ENCODE measurements at places on chromosomes 3 and 15.
A peak's percentile ranks its signal among the peaks of the same experiment; 100 is the strongest.

DNA sequence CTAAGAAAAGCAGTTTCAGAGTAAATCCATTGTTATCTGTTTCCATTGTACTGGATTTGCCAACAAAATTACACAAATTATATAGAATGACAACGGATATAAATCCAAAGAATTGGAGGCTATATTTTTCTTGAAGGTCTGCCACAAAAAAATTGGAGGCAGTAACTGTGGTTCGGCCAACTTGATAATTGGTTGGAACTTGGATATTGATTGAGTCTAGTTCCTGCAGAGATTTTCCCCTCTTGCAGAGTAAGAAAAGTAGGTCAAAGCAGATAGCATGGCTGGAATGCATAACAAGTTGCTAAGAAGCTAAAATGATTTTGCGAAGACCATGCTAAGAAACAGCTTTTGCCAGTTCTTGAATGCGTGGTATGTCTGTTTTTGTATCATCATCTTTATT, 269.6 kb upstream of the CFAP20DC start:
- no peak for DNase-seq

- DNase-seq: no peak
Observed at GRCh38 chr3:188417766-188418165, 263.8 kb downstream of the LPP start.

DNA sequence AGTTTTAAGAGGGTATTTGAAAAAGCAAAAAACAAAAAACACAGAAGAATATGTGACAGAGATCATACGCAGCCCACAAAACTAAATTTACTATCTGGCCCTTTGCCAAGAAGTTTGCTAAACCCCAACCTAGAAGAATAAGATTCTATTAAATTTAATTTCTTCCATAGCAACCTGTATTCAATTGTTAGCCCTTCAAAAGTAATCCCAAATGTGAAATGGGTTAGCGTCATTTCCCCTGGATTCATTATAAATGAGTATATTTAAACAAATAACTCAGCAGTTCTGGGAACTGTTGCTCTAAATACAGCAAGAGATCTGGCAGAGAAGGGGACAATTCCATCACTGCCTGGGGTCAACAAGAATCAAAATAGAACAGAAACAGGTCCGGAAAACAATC, 56.8 kb downstream of the CERS3 start:
- DNase-seq: no peak

DNA sequence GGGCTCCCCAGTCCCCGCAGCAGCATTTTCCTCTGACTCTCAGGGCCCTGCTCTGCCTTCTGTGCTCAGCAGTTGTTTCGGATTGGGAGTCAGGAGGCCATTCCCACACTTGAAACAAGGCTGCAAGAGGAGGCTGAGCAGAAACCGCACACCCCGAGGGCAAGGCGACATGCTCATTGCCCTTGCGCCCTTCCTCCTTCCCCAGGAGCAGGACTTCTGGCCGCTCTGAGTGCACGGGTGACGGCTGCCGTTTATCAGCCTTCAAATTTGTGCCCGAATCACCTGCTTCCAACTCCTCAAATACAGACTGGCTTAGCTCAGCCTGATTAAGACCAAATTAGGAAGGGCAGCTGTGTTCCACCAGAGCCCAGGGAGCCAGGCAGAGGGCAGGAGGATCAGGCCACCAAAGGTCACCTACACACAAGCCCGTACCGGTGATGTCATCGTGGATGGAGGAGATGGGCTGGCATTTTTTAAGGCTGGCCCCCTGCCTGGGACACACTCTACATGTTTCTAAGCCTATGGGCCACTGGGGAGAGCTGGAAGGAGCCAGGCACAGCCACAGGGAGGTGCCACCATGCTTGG, 38.1 kb downstream of the TM2D3 start:
- DNase-seq: no peak

GRCh38 chr3:128730471-128730870, 4.5 kb downstream of the RAB7A start:
- DNase-seq: no peak

GRCh38 chr3:185825639-185826481, 1.0 kb upstream of the IGF2BP2 start:
- no peak for DNase-seq

DNA sequence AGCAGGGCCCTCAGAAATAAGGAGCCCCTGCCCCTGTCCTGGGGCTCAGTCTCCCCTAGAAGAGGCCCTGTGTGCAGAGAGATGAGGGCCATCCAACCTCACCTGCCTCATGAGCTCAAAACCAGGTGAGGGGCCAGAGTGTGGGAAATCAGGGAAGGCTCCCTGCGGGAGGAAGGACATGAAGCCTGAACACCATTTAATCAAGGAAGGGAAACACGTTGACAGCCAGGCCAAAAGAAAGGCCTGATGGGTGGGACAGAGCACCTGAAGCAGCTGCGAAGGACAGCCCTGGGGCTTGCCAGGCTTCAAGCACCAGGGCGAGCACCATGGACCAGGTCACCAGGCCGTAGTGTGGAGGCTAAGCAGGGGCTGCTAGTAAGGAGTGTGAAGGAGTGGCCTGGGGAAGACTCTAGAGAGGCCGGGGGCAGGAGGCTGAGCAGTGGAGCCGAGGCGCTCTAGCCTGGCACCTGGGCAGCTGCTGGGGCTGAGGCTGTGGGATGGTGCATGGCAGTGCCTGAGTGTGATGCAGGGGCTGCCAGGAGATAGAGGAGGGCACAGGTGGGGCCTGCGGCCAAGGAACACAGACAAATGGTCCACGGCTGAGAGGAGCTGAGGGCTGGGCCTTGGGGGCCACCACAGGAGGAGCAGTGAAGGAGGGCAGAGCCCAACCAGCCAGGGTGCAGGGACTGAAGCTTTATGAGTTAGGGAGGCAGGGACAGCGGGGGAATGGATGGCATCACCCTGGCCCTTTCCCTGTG, 16.1 kb downstream of the ACAA1 start:
- DNase-seq: no peak

- DNase-seq: peak; percentile 43
Observed at GRCh38 chr3:125437631-125438435, 62.7 kb upstream of the ZNF148 start.

DNA sequence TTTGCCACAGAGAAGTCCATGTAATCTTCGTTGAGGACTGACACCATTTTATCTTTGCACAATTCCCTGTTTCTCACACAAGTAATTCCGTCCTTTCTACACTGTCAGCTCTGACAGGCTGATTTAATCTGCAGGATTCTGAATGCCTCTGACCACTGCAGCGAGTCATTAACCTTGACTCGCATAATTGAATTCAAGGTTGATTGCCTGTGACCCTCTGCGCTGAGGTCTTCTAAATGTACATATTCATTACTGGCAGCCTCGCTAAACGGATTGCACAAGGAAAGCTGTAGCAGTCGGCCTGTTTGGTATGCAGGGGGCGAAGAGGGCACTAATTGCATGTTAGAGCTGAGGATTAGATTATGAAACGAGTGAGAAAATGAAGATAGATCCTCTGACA, 147.8 kb downstream of the SHOX2 start:
- no peak for DNase-seq

GRCh38 chr3:42665050-42665878, 11.8 kb downstream of the ZBTB47 start:
- no peak for DNase-seq

- DNase-seq: no peak
Observed at GRCh38 chr15:50150349-50150748, 31.3 kb upstream of the ATP8B4 start.

DNA sequence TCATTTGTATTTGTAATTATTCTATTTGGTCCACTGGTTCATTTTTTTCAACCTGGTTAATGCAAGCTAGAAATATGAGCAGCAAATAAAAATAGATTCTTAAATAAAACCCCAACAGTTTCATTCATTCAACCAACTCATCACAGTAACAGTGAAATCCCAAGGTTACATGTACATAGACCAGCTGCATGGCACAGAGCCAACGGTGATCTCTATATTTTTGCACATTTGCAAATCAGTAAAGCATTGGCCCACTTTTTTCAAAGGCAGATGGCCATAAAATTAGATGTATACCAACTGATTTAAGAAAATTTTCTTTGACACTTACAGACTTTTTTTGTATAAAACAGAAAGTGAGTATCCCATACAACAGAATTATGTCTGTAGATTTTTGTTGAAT, 49.3 kb downstream of the STRIT1 start:
- no peak for DNase-seq

DNA sequence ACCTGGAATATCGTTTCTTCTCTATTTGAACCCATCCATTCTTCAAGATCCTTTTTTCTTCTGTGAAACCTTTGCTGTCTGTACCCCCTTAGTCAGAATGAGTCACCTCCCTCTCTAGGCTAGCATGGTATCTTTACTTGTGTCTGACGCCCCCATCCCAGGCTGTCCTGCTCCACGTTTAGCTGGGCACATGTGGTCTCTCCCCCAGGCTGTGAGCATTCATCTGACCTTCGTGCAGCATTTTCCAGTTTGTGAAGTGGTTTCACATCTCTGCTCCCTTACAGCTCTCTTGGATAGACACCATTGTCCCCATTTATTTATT, 14.3 kb upstream of the TLE3 start:
- no peak for DNase-seq

- DNase-seq: no peak
Observed at GRCh38 chr3:114558271-114558670, 264.4 kb downstream of the TIGIT start.

GRCh38 chr3:152073267-152073666, 195.5 kb upstream of the MBNL1 start:
- DNase-seq: no peak
